ENCODE measurements at places on chromosomes 4 and X.

GRCh38 chr4:156686120-156686519, 285.5 kb downstream of the PDGFC start:
- no peak for DNase-seq

DNA sequence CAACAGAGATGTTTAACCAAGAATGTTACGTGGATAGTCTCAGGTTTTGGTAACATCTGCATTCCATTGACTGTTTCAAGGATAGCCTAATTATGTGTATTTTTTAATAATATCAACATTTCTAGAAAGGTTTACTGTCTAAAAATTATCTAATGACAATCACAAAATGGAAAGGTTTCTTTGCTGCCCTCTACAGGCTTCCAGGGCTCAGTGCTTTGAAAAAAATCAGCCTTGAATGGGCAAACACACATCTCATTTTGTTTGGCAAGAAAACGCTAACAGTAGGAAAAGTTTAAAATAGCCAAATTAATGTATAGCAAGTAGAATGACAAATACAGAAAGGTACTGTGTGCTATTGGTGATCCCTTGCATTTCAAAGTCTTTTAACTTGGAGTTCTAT, 223.4 kb upstream of the PRPS2 start:
- DNase-seq, result no peak

- no peak for DNase-seq
These were observed 30.2 kb upstream of the ELF2 start for GRCh38 chr4:139207247-139207646.

GRCh38 chrX:32289356-32289755, 922.0 kb downstream of the DMD start:
- no peak for DNase-seq

- DNase-seq, result no peak
These were observed 9.8 kb downstream of the ATP2B3 start for GRCh38 chrX:153527208-153527607.

DNA sequence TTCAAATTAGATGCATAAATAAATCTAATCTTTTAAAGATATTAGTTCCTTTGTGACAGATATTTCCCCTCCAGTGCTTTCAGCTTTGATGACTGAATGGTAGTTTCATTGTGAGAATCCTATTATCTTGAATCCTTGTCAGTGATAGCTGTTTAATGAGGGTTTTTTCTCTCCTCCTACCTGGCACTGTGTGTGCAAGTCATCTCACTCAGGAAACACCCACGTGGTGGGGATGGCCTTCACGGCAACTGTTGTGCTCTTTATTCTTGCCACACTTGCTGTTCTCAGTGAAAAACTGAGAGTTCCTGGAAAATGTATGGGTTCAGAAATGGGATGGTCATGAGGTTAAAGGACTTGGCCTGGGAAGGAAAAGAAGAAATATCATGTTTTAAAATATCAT, 129.9 kb downstream of the SPRY1 start:
- no peak for DNase-seq

- DNase-seq, result no peak
These were observed 149.9 kb downstream of the AMMECR1 start for GRCh38 chrX:110167952-110168451.

DNA sequence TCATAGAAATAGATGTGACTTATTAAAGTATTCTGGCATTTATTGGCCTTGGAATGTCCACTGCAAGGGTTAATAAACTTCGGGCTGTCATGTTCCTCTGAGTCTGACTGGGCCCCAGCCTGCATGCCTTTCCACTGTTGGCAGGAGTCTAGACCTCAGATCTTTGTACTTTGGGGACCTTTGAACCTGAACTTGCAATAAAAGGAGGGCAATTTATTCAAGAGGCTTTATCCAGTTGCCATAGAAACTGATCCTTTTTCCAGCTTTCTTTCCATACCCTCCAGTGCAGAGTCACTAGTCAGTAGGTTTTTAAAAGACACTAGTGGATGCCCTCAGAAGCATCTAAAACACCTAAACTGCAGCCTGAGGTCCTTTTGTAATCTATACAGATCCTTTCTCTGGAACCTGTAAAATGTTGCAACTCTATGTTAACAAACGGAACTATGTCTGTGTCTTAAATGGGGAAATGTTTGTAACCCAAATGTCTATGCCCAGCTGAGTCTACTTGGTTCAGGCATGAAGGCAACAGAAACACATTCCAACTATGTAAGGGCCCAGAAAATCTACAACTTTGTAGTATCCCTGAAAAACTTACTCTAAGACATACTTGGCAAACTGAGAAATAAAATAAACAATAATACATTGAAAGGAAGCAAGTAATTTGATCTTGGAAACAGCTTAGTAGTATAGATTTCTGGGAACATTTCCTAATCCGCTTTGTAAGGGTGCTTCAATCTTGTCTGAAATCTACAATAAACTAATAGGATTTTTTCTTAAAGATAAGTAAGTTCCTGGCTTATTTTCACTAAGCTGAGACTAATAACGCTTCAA, 41.5 kb downstream of the SOWAHB start:
- no peak for DNase-seq

DNA sequence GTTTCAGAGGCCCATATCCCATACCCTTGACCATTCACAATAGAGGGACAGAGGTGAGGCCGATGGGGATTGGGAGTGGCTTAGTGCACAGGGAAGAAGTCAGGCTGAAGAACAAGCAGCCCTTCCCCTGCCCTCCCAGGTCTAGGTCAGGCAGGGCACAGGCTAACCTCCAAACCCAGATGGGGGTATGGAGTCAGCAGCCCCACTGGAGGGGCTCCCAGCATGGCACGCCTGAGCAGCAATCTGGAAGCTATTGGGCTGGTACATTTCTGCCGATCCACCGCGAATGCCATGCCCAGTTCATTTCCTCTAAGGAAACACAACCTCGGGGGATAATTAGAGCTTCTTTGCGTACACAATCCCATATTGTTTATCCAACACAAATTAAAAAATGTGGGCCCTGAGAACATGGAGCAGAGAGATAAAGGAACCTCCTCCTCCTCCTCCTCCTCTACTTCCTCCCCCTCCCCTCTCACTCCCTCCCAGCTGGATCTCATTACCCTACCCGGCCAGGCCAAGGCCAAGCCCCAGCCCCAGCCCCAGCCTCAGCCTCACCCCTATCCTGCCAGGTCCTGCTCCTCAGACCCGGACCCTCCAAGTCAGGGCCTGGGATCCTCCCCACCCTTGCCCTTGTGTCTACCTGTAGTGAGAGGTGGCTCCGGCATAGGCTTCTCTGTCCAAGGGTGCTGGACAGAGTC, 83.0 kb downstream of the PJA1 start:
- no peak for DNase-seq

GRCh38 chr4:15668566-15669435, 12.8 kb upstream of the FAM200B start:
- DNase-seq, result no peak

All from NCI-H510A (cell line).